DMS53 (cell line): ENCODE measurements at places on chromosomes 2 and 18.

- DNase-seq: peak; percentile 86
Observed at GRCh38 chr18:68660354-68661183, 54.3 kb downstream of the TMX3 start.

DNA sequence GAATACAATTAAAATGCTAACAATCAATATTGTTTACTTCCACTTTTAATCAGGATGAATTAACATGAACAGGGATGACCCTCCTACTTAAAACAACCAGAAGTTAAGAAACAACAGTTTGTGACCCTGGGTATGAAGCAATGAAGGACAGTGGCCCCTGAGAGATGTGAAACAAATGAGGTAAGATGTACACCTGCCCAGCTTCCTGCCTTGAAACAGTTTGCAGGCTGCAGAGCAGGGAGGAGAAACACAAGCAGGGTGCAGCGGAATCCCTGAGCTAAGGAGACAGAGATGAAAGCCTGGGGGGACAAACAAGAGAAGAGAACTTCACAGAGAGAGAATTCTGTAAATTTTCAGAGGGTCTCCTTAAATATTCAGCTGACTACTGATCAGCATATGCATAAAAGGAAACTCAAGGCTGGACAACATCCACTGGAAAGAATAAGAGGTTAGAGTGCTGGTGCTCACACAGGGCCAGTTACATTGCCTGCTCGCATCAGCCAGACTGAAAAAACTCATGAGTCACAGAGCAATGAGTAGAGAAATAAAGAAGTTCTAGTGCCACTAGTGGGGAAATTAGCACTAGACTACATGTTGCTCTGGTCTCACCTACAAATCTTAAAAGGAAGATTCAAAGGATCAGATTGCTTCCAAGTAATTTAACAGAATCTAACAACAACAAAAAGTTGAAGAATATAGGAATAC, 106.4 kb downstream of the PID1 start:
- peak; percentile 74 for DNase-seq

DNA sequence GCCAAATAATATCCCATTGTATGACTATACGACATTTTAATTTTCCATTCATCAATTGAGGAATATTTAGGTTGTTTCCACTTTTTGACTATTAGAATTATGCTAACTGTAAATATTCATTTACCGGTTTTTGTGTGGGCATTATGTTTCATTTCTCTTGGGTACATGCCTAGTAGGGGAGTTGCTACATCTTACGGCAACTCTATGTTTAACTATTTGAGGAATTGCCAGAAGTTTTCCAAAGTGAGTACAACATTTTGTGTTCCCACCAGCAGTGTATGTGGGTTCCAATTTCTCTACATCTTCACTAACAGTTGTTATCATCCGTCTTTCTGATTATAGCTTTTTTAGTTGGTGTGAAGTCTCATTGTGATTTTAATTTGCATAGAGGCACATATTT, 1.6 kb upstream of the KDSR start:
- DNase-seq: no peak

GRCh38 chr2:58428096-58429013, 187.2 kb upstream of the FANCL start:
- peak; percentile 73 for DNase-seq

DNA sequence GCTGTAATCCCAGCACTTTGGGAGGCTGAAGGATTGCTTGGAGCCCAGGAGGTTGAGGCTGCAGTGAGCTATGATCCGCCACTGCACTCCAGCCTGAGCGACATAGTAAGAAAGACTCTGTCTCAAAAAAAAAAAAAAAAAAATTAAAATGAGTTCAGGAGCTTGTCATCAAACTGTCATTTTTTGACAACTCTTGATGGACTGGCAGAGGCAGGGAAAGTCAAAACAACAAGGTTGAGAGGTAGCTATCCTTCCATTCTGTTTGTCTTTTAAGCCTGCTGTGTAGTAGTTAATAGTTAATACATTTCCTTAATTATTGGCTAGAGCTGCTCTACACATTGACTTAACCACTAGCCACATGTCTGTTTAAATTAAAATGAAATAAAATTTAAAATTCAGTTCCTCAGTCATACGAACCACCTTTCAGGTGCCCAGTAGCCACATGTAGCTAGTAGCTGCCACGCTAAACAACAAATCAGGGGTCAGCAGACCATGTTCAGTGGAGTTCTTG, 22.7 kb downstream of the DPYSL5 start:
- DNase-seq: no peak

DNA sequence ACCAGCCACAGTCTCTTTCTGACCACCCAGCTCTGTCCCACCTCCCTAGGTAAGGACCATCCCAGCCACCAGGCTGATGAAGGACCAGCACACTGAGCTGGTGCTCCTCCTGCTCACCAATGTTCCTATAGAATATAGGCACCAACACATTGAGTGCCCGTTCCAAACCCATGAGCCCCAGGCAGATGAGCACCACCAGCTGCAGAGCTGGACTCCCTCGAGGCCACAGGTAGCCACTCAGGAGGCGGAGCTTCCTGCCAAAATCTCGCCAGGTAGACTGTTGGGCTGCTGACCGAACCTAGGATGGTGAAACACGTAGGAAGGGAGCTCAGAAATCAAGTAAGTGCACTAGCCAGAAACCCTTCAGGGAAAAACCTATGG, 2.2 kb downstream of the ABCB6 start:
- no peak for DNase-seq

DNA sequence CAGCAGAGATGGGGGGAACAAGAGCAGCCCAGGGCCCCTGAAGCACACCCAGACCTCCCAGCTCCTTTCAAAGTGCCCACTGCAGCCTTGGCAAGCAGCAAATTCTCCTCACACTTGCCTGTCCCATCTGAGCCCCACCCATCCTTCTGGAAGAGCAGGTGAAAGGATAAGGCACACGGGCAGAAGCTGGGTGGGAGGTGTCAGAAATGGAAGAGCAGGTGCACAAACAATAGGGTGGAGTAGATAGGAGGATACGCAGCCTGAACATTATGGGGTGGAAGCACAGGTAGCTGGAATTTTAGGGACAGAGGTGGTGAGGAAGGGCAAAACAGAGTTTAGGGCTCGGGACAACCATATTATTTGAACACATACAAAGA, 69.2 kb downstream of the TNS1 start:
- peak; percentile 84 for DNase-seq
